Substantia nigra (tissue), 51 donors: ENCODE measurements at places on chromosomes 11 and 22.
A peak's percentile ranks its signal among the peaks of the same experiment; 100 is the strongest.

GRCh38 chr22:47157486-47158270 is 395.2 kb downstream of the TBC1D22A start:
- DNase-seq: no peak

GRCh38 chr11:72568861-72569260 is 105.4 kb downstream of the PDE2A start:
- DNase-seq: no peak

- DNase-seq: no peak
Observed at GRCh38 chr11:3986301-3986700, 108.3 kb upstream of the RRM1 start.

- DNase-seq: no peak
Observed at GRCh38 chr22:43975041-43975440, 19.8 kb downstream of the SAMM50 start.

DNA sequence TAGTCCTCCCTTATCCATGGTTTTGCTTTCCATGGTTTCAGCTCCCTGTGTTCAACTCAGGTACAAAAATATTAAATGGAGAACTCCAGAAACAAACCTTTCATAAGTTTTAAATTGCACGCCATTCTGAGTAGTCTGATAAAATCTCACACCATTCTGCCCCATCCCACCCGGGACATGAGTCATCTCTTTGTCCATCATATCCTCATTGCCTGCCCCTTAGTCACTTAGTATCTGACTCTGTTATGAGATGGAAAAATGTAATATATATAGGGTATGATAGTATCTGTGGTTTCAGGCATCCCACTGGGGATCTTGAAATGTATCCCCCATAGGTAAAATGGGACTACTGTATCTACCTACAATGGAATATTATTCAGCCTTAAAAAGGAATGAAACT is 35.5 kb upstream of the FGF3 start:
- no peak for DNase-seq

GRCh38 chr11:78254268-78254667 is 65.5 kb downstream of the USP35 start:
- no peak for DNase-seq

GRCh38 chr22:45838305-45838887 is 138.6 kb downstream of the WNT7B start:
- DNase-seq: no peak

DNA sequence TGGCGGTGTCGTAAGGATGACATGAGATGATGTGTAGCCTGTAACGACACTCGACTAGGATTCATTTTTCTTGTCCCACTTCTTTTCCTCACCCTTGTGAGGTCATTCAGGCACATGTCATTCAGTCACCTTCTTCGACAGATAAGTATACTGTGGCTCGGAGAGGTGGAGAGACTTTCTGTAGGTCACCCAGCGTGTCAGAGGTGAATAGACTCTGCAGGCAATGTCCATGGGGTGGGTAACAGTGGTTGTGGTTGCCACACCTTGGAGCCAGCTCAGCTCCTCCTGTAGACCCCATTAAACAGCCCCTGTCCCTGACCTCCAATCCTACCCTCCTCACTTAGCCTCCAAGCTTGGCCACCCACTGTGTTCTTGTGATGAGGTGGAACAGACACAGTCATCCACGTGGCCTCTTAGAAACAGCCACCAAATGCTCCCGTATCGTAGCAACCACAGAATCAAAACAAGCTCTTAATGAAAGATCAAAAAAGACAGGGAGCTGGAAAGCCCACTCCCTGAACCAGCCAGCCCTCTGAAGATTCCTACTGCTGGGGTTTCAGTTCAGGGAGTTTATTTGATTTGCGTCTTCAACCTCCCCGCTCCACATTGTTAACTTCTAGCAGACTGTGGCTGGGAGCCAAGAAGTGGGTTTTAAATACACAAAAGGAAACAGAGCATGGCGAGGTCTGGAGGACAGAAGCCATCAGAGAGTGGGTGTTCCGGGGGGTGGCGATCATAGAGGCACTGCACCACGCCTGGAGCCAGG is 89.0 kb upstream of the GRK3 start:
- no peak for DNase-seq

DNA sequence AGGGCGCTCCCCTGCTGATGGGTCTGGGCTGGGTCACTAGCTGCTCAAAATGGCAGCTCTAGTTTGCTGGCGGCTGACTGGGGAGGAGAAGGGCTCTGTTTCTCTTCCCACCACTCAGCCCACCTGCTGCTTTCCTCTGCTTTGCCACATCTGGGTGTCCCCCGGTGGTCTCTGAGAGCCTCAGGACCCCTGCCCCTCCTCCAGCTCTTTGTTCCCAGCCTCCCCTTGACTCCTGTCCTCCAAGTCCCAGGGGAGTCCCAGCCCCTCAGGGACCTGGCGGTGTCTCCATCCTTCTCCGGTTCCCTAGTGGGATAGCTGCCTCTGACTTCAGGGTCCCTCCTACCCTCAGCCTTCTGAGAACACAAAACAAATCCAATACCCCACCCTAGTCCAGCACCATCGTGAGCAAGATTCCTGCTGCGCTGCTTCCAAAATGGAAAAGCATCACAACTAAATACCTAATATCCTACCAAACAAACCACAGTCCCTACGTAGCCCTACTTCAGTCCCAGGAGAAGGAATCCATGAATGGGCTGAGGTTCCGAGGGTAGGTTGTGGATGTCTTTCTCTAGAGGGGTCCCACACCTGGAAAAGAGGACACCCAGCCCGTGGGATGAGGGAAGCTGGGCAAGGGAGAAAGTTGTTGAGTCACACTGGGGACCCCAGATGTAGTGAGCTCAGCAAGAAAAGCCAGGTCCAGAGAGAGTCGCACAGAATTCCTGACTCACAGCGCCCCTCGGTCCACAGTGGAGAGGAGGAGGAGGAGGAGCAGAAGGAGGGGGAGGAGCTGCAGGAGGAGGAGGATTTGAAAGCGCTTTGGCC is 45.0 kb upstream of the NNMT start:
- no peak for DNase-seq

- DNase-seq: no peak
Observed at GRCh38 chr11:122242731-122243130, 126.7 kb upstream of the BLID start.

- DNase-seq: no peak
Observed at GRCh38 chr11:126637795-126638175, 282.3 kb downstream of the ST3GAL4 start.

DNA sequence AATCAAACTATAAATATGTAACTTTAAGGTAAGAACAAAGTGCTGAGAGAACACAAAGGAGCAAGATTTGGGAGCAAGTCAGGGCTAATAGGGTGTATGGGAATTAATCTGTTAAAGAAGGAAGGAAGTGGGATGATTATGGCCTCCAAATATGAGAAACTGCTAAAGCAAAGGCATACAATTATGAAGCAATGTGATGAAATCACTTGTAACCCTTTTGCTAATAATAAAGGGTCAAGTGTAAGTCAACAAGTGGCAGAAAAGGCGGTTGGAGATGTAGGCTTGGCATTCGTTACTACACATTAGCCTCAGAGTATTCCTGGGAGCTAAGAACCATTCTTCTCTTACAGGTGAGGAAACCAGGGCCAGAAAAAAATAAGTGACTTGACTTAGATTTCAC is 1002.3 kb upstream of the TENM4 start:
- no peak for DNase-seq

- DNase-seq: no peak
Observed at GRCh38 chr11:75337195-75337654, 14.2 kb downstream of the ARRB1 start.

DNA sequence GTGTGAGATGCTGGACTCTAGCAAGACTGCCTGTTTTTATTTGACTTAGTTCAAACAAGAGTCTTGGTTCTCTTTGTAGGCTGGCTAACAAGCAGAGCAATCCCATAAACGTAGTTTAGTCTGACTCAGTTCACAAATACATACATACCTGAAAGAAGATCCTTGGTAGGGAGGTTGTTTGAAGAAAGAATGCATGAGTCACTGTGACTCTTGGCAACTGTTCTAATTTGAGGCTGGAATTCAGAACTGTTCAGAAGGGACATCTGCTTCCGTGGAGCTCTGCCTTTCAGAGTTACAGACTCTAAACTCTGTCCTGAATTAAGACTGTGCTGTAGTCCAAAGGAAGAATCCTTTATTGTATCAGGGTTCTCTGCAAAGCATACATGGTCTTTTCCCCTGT is 32.2 kb downstream of the C2CD3 start:
- DNase-seq: no peak

DNA sequence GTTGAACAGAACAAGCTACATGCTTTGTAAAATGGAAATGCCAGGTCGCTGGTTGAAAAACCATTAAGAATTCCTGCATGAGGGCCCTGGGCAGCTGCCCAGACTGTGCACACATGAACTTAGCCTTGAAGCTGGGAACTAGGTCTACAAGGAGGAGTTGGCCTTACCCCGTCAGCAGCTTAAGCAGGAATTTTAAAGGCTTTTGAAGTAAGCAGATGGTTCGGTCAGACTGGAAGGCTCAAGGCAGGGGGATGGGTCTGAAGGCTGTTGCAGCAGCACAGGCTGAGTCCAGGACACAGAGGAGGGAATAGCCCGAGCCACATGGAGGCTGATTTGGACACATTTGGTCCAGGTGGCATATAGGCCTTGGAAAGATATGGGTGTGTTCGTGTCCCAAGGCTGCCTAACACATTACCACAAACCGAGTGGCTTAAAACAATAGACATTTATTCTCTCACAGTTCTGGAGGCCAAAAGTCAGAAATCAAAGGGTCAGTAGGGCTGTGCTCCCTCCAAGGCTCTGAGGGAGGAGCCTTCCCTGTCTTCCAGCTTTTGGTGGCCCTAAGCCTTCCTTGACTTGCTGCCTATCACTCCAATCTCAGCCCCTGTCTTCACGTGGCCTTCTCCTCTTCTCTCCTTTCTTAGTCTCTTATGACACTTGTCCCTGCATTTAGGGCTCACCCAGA is 11.6 kb downstream of the LIF start:
- no peak for DNase-seq

GRCh38 chr11:64723117-64723906 is at the start of gene NRXN2:
Gene NRXN2, minus strand, starts transcription at chr11:64723197. Its CDS starts 9,498 bp downstream, at chr11:64713699.
- peak; percentile 87 for DNase-seq

- DNase-seq: no peak
Observed at GRCh38 chr11:83721263-83721662, 435.1 kb upstream of the CCDC90B start.

- no peak for DNase-seq
Observed at GRCh38 chr11:33258631-33259205, 1.5 kb downstream of the HIPK3 start.

- no peak for DNase-seq
Observed at GRCh38 chr11:105298630-105299029, 159.1 kb upstream of the CARD18 start.

DNA sequence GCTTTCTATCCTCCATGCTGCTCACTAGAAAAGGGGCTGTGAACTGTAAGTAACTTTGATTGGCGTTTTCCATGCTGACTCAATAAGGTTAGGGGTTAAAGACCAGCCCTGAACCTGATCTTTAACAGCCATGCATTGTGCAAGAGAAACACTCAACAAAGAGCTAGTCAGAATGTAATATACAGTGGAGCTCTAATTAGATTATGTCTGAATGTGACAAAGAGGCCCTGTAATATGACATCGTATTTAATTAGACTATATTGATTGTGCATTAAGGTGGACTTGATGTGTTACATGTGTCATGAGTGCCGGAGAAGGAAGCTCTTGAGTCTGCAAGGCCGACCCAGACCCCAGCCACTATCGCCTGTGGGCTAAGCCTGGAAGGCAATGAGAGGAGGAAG is 70.5 kb downstream of the PKNOX2 start:
- no peak for DNase-seq

DNA sequence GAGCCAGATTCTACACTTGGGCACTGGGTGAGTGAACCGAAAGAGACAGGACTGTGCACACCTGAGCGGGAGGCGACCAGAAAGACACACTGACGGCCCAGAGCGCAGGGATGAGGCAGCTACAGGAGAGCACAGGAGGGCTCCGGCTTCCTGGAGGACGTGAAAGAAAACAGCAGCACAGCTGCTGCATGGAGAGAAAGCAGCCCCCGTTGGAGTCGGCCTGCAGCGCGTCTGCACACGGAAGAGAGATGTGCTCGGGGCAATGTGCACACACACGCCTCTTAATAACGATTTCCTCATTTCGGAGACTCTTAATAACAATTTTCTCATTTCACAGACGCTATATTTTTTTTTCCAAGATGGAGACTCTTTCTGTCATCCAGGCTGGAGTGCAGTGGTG is 160.4 kb downstream of the CTTN start:
- no peak for DNase-seq

DNA sequence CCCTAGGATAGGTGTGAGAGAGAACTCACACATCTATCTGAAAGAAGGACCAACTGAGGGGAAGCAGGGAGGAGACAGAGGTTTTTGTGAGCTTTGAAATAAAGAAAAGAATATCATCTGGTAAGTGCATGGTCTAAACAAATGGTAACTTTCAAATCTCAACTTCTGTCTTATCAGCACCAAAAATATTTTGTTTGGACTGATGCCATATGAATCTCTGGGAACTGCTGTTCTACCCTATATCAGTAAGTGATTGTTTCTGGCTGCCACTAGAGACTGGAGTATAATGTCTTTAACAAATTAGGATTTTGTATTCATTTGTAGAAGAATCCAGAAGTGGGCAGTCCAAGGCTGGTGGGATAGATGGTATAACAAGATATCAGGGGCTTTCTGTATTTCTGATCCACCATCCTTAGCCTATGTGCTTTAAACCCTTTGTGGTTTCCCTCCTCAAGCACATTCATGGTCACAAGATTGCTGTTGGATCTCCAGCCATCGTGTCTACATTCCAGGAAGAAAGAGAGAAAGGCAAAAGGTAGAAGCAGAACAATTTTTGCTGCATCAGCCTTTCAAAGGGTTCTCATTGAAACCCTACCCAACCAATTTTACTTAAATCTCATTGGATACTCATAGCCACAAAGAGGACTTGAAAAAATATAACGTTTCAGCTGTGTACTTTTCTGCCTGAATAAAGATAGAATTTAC is 4.7 kb downstream of the HEPHL1 start:
- no peak for DNase-seq

DNA sequence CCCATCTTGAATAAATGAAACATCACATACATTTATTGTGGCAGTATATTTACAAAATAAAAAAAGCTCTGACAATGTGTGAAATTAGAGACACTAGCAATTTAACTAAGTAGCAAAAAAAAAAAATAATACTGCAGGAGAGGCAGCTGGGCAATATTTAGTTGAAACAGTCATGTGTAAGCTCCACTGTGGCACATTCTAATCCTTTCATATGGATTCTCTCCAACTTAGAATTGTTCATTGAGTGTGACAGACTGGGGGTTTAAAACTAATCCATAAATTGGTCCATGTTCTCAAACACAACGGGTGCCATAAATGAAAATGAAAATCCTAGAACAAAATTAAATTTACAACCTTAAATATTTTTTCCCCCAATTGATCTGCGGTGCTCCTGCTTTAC is 302.1 kb downstream of the CADM1 start:
- DNase-seq: no peak

DNA sequence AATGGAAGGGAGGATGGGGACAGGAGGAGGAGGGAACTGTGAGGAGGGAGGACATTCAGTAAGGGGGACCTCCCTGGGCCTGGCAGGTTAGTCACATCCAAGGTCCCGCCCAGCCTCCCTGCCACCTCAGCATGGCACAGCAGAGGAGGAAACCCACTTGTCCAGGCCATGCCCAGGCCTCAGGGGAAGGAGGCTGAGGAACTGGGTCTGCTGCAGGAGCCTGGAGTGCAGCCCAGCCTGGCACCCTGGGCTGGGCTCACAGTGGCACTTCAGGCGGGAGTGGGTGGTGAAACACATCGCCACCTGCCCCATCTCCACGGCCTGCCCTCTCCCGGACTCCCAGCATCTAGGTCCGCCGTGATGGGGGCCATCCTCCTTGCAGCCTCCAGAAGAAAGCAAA is 17.2 kb upstream of the KLHL35 start:
- DNase-seq: no peak
